AG10803 (cell line): ENCODE measurements at places on chromosomes 3 and 15.

- DNase-seq, result peak; percentile 61
Observed at GRCh38 chr3:27216955-27217552, 152.1 kb downstream of the NEK10 start.

DNA sequence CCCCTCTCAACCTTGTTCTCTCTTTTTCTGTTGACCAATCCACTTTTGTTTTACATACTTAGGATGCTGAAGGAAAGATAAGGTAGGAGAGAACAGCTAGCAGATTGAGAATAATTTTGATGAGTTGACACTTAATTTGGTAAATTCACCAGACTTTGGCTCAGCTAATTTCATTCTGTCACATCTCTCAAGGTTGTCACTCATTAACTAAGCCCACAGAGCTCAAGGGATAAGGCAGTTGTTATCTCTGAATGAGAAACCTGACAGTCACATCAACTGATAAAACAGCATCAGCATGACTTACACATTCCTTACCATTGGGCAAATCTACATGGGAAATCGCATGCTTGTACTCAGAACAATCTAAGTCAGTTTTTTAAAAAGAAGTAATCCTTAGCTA, 591.4 kb downstream of the NLGN1 start:
- DNase-seq, result no peak

DNA sequence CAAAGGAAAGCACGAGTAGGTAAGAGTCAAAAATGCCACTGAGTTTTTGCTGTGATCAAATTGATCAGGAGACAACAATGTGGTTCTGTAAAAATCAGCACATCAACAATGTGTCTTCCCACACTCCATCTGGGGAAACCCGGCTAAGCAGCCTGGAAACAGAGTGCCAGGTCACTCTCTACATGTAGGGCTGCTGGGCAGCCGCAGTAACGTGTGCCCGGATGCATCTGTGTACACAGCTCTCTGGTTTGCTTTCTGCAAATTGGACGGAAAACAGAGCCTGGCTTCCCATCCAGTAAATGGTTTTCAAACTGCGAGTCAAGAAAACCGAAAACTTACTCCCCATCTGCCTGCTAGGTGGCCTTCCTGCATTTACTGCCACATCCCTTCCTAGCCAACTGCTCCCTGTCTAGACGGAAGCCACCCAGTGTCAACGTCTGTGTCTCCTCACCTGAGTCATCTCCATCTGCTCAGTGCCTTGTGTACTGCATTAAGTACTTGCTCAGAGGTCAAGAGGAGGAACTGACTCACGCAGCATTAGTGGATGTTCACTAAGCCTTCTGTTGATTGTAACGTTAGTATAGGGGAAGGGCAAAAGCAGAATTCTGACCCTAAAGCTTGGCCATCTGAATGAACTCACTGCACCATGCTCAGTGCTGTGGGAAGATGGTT, 124.1 kb downstream of the TJP1 start:
- DNase-seq, result peak; percentile 26

GRCh38 chr3:159739969-159740368, 248.7 kb upstream of the IL12A start:
- peak; percentile 39 for DNase-seq

DNA sequence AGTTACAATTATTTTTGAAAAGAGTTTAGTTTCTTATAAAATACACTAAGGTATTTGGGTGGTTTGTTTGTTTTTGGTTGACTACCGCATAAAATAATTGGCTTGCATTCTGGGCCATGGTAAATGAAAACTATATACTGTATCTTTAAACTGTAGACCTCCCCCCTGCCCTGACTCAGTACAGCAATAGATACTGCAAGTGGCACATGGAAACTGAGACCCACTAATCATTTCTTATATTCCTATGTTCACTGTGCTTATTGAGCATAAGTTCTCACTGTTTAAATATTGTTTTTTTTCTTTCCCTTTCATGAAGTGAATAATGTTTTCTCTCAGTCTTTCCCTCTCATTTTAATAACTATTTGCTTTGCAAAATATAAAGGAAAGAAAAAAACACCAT, 45.8 kb downstream of the RASA2 start:
- DNase-seq, result no peak

GRCh38 chr3:128496602-128497304, 3.8 kb upstream of the GATA2 start:
- peak; percentile 48 for DNase-seq

- DNase-seq, result no peak
Observed at GRCh38 chr3:30581067-30581585, 25.3 kb upstream of the TGFBR2 start.

GRCh38 chr3:35640190-35641165, 1.2 kb downstream of the ARPP21 start:
- no peak for DNase-seq

DNA sequence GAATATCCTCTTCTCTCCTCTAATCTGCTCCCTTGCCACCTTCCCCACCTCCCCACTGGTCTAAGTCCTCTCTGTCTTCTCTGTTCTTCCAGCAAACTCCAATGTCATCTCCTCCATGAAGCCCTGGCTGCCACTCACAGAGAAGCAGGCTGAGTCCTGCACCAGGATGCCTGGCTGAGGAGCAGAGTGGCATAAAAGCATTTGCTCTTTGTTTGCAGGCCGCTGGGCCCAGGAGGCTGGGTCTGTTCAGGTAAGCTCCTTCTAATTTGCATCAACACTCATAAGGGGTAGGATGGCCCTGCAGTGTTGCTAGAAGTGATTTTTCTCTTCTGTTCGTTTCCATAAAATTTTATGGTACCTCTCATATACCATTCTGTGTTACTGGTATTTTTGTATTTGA, 43.2 kb upstream of the KLHL25 start:
- DNase-seq, result no peak
